ENCODE measurements at places on chromosomes 13 and 19.

DNA sequence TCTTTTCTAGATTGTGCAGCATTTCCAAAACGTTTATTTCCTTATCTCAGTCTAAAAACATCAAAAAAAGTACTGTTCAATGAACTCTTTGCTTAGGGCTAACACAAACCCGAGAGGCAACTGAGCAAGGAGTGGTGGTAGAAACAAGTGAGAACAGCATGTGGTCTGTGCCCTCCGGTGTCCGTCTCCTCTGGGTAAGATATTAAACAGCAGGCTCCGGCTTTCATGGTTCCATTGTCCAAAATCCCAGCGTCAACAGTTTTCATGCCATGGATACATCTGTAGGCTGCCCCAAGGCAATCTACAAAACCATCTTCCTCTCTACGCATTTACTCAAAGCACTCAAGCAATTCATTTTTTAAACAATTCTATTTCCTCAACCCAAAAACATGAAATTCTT lies 22.8 kb downstream of the DCLK1 start:
- no peak for DNase-seq

DNA sequence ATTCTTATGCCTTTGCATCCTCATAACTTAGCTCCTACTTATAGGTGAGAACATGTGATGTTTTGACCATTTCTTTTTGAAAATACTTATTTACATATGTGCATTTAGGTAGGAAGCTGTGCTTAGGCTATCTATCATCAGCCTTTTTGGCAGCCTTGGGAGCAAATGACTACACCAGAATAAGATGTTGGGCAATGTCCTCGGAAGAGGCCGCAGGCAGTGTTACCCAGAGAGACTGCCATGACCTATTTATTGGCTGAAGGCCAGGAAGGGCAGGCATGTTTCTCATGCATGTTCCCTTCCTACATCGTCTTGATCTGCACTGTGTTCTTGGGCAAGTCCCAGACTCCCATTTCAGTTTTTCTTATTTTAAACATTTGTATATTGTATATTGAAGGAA lies 122.3 kb downstream of the B3GLCT start:
- no peak for DNase-seq

- DNase-seq, result no peak
Observed at GRCh38 chr13:21537105-21537504, 66.9 kb downstream of the MICU2 start.

- no peak for DNase-seq
Observed at GRCh38 chr19:48975947-48976847, 11.1 kb downstream of the FTL start.

DNA sequence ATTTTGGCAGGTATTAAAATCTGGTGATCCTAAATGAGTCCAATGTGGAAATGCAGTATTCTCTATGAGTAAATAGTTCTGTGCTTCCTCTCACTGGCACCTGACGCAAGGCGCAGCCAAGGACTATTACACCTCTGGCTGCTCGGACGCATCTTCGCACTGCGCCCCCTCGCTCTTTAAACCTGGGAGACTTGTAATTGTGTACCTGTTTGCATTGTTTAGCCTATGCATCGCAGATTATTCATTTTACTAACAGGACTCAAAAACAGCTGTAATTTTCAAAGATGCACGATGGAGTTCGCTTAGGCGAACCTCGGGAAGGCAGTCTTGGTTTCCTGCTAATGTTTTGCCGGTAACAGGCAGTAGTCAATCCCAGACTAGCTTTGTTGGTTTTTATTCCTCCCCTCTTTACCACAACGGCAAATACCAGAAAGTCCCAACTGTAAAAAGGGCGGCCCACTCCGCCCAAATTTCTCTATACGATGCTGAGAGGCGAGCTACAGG lies 113.2 kb downstream of the KCNRG start:
- no peak for DNase-seq

- DNase-seq, result no peak
Observed at GRCh38 chr13:83325125-83325853, 557.0 kb downstream of the SLITRK1 start.

- no peak for DNase-seq
Observed at GRCh38 chr13:95388420-95389079, 87.3 kb upstream of the ABCC4 start.

DNA sequence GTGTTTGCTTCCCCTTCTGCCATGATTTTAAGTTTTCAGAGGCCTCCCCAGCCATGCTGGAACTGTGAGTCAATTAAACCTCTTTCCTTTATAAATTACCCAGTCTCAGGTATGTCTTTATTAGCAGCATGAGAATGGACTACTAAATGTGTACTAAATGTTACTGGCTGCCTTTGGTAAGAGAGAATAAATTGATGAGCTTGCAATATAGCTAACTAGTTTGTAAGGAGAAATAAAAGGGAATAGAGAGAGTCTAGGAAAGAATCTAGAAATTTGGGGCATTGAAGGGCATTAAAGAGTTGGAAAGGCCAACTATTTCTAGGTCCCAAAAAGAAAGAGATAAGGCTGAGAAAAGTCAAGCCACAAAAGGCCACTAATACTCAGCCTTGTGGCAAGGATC lies 5.5 kb upstream of the SOHLH2 start:
- no peak for DNase-seq

GRCh38 chr13:60230593-60230992 lies 66.9 kb upstream of the DIAPH3 start:
- DNase-seq, result no peak

- DNase-seq, result no peak
Observed at GRCh38 chr13:92769046-92769445, 457.6 kb upstream of the GPC6 start.

DNA sequence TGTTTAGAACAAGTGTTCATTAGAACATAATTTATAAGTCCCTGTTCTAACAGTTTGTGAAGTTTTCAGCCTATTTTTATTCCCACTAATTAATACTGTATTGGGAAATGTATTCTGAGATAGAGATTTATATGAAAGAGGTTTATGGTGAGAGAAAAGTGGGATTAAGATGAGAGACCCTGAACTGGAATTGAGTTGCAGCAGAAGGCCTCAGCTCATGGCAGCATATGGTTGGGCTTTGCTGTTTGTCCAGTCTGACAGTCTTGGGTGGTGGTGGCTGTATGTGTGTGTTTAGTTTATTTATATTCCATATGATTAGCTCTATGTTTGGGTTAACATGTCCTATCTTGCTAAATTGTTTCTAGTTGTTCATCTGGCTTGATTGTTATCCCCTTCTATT lies 575.1 kb downstream of the SLITRK5 start:
- DNase-seq, result no peak

GRCh38 chr19:15631817-15632216 lies 8.9 kb upstream of the CYP4F3 start:
- DNase-seq, result peak; percentile 15

DNA sequence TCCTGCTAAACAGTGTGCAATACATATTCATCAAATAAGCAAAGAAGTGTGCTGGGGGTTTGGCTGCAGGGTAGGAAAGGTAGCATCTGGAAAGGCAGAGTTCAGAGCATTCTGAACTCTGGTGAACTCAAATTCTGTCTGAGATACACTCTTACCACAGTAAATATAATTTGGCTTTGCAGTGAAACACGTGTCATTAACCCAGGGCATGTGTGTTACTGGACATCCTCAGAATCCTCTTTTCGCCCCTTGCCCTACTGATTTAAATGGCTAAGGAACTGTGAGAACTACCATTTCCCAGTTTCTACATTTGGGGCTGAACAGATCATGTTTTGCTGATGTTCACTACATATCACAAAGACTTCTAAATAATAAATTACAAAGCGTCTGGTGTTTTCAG lies 562.8 kb upstream of the SGCG start:
- DNase-seq, result no peak

DNA sequence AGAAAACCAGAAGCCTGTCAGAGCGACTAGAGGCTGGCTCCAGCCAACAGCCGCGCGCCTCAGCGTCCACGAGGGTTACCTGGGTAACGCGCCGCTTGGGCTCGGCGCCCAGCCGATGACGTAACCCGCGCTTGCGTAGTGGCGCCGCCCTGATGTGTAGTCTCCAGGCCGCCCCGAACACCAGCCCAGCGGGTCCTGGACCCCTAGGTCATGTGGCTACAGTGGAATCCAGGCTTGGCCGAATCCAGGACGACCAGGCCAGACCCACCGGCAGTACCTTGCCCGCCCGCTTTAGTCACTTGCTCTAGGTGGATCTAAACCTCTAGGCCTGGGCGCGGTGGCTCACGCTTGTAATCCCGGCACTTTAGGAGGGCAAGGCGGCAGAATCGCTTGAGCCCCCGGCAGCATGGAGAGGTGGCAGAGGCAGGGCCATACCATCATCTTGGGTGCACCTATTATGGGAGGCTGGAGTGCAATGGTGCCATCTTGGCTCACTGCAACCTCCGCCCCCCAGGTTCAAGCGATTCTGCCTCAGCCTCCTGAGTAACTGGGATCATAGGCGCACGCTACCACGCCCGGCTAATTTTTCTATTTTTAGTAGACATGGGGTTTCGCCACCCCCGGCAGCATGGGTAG lies 7.2 kb upstream of the ZNF606 start:
- peak; percentile 45 for DNase-seq

DNA sequence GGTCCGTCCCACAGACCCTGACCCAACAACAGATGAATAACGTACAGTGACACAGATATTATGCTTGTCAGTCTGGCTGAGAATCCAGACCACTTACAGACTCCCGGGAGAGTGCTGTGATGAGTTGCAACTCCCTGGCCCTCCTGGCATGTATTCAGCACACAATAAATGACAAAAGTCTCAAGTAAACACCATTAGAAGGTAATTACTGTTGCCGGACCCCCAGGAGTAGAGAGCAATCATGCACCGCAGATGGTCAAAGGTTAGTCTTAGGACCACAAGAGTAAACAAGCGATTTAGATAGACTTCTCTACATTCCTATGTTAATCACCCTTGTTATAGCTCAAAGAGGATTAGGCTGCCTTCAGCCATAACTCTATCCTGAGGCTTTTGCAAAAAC lies 726.4 kb upstream of the GPC6 start:
- no peak for DNase-seq

GRCh38 chr19:30178721-30179402 lies 193.3 kb upstream of the ZNF536 start:
- DNase-seq, result no peak

- DNase-seq, result no peak
Observed at GRCh38 chr13:85567909-85568308, 231.3 kb downstream of the SLITRK6 start.

DNA sequence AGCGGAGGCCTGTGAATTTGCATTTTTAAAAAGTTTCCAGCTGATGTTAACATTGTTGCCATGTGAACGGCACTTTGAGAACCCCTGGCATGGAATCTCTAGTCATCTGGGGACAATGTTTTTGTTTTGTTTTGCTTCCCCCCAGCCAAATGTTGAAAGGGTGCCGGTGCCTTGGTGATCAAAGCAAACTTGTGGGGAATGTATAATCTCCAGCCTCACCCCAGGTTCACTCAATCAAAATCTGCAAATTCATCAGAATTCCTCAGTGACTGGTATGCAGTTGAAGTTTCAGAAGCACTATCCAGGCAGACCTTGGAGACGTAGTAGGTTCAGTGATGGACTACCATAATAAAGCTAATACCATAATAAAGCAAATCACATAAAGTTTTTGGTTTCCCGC lies 428.7 kb downstream of the MYO16 start:
- DNase-seq, result no peak

GRCh38 chr13:98664924-98665637 lies 87.4 kb downstream of the SLC15A1 start:
- no peak for DNase-seq

DNA sequence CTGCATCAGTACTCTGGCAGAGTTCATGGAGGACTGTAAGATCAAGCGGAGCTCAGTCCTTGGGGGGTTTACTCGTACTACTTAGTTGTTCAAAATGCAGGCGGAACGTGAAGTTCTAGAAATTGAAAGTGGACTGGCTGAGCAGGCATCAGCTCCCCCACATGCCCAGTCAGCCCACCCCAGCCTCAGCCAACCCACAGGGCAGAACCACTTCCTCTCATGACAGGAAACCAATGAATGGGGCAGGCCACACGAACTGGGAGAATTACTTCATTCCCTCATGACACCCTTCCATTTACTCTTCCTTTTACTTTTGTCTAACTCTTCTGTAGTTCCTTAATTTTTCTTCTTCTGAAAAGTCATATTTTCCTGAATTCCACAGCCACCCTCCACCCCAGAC lies 71.9 kb downstream of the FLT1 start:
- DNase-seq, result no peak

- DNase-seq, result no peak
Observed at GRCh38 chr19:45238556-45238955, 6.7 kb downstream of the EXOC3L2 start.

DNA sequence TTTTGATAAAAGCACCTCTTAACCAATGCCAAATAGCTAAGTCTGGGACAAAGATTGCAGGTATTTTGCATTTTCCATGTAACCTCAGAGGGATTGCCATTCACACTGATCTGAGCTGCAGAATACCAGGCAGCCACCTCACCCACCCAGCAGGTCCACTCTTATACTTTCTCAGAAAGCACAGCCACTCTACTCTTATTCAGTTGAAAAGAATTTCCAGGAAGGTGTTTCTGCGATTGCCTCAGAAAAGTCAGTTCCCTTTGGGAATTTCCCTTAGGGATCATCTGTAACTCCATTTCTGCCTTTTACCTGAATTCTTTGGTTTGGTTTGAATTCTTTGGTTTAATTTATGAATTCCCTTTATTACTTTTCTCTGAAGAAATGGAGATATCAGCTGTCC lies 904 bp upstream of the ALOX5AP start:
- no peak for DNase-seq

GRCh38 chr19:19493841-19494546 lies 21.4 kb downstream of the TSSK6 start:
- DNase-seq, result no peak

GRCh38 chr13:97875911-97876310 lies 77.6 kb upstream of the IPO5 start:
- DNase-seq, result no peak

DNA sequence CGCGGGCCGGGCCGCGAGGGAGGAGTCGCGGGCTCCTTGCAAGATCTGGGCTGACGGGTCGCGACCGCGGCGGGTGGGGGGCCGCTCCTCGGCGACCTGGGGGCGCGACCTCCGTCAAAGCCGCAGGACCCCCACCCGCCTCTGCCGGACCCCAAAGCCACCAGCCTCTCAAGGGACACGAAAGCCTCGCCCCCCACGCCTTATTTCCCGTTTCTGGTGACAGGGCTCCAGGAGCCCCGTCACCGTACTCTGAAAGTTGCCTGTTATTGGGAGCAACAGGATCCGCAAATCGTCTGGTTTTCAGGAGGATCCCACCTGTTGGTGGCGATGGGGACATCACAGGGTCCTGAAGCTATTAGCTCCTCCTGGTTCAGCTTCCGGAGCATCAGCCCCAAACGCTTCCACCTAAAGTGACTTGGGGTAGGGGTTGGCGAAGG lies 530 bp downstream of the MAU2 start:
- no peak for DNase-seq

GRCh38 chr19:48461982-48462655 lies 6.7 kb downstream of the KCNJ14 start:
- DNase-seq, result no peak

- DNase-seq, result no peak
Observed at GRCh38 chr19:10112037-10112761, 706 bp downstream of the P2RY11 start.

Measured in NCI-H460 (cell line).